ENCODE measurements at places on chromosomes 3 and 15. TPM values are rescaled to one million over a fixed set of nuclear protein-coding genes. Genes with fewer than 3 reads are reported as not detected.

Gene RLBP1
- not detected for total RNA-seq

Gene SERINC4
- total RNA-seq = not detected

Gene GLDN
- under 0.01 TPM for total RNA-seq

DNA sequence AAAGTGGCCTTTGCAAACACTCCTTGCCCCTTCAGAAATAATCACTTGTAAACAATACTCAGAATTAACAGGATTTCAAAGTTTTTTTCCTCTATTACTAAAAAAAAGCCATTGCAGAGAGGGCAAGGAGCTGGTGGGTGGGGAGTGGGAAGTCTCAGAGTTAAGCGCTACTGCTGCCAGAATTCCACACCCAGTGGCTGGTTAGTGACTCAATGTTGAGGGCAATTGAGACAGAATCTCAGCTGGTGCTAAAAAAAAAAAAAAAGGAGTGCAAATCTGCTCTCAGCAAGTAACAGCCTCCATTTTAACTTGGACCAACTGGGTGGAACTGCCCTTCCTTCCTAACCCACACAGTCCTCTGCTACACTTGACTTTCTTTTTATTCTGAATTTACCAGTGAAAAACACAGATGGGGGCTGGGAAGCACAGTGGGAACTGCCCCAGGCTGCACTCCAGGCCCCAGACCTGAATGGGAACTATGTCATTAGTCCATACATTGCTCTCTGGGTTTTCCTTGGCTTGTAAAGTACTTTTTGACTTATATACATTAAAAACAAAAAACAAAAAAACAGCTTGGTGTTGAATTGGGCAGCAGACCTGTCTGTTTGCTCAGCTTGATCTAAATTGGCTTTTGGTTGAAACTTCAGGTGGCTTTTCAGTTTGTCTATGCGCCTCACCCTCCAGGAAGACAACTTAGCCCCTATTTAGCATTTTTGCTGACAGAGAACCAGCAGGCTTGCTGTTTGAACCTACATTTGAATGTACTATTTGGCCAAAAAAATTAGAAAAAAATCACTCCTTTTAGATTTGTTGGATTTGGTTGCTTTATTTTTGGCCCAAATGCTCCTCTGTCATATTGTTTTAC lies 357.8 kb upstream of the TBL1XR1 start:
- H3K4me1 ChIP-seq = peaks cover 2% of the 10 kb centered on the region
- no peaks in the 10 kb centered on the region for H3K27me3 ChIP-seq
- H3K36me3 ChIP-seq = no peaks in the 10 kb centered on the region
- H3K4me3 ChIP-seq = no peak overlapping the region
- H3K27ac ChIP-seq = no peak overlapping the region

DNA sequence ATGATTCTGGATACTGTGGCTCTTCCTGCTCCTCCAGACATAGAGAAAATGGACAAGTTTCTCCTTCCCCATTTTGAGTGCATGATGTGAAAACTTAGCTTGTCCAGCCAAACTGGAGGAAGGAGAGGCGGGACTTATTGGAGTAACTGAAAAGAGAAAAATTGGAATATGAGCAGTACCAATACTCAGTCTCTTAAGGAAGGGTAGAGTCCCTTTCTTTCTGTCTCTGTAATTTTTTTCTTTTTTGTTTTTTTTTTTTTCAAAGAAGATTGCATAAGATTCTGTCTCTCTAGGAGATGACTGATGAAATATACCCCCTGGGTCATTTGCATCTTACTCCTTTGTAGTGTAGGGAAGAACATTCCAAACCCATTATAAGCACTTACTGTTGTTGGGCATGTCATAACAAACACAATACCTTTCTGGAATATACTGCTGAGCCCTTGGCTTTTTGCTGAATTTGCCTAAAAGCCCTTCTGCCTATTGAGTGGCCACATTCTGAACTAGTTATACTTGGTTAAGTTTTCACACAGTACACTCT lies 498.1 kb upstream of the TPRG1 start:
- peaks cover 7% of the 10 kb centered on the region for H3K4me1 ChIP-seq
- DNase-seq = peak; percentile 72
- no peak overlapping the region for H3K27ac ChIP-seq
- no peak overlapping the region for H3K4me3 ChIP-seq
- H3K27me3 ChIP-seq = no peaks in the 10 kb centered on the region

DNA sequence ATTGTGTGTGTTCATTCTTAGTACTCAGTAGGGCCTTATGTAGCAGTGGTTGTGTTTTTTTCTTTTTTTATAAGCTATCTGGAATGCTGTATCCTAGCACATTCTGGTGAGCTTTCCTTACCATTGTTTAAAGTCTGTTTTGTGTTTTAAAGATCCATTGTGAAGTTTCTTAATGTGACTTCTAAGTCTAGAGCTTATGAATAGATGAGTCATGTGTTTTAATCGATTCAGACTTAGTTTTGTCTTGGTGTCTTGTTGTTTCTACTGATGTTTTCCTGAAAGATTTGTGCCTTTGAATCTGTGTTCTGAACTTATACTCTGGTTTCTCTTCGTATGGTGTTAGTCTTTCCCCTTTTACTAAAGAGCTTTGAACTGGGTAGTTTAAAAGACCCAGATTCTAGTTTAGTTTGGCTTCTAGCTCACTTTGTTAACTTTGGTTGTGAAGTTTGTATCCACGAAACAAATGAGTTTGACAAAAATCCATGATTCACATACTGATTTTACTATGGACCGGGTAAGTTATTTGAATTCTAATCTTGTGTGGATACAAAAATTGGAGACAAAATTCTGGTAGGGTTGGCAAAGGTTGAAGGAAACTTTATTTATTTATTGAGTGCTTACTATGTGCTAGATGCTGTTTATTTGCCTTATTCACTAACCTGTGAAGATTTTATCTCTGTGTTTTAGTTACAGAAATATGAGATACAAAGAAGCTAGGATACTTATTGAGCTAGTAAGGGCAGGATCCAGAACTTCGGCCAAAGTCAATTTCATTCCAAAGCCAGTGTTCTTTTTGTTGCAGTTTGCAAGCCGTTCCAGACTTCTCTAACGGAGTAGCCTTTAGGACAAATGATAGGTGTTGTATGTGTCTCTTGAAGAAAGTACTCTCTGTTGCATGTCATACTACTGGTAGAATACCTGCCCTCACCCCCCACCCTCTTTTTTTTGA lies 24.8 kb downstream of the AKAP13 start:
- no peaks in the 10 kb centered on the region for H3K27me3 ChIP-seq
- H3K27ac ChIP-seq = no peak overlapping the region
- H3K36me3 ChIP-seq = no peaks in the 10 kb centered on the region
- H3K4me3 ChIP-seq = no peak overlapping the region
- peaks cover 29% of the 10 kb centered on the region for H3K4me1 ChIP-seq
- peak; percentile 53 for DNase-seq

- H3K36me3 ChIP-seq = no peaks in the 10 kb centered on the region
- H3K4me3 ChIP-seq = no peak overlapping the region
- no peak overlapping the region for H3K27ac ChIP-seq
- no peaks in the 10 kb centered on the region for H3K4me1 ChIP-seq
- no peaks in the 10 kb centered on the region for H3K27me3 ChIP-seq
- DNase-seq = no peak
Measured at GRCh38 chr15:35215093-35215492, 130.0 kb upstream of the NANOGP8 start.

DNA sequence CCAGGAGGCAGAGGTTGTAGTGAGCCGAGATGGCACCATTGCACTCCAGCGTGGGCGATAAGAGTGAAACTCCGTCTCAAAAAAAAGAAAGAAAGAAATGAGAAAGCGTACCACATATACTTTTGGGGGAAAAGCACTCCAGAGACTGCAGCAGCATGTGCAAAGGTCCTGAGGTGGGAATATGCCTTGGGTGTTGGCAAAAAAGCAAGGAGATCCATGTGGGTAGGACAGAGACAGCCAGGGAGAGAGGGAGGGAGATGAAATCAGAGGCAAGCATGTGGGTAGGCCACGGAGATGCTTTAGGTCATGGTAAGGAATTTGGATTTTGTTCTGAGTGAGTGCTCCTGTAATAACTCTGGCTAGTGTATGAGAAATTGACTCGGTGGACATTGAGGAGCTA lies 3.7 kb upstream of the SH3BP5 start:
- no peak overlapping the region for H3K4me3 ChIP-seq
- H3K27me3 ChIP-seq = no peaks in the 10 kb centered on the region
- no peak for DNase-seq

DNA sequence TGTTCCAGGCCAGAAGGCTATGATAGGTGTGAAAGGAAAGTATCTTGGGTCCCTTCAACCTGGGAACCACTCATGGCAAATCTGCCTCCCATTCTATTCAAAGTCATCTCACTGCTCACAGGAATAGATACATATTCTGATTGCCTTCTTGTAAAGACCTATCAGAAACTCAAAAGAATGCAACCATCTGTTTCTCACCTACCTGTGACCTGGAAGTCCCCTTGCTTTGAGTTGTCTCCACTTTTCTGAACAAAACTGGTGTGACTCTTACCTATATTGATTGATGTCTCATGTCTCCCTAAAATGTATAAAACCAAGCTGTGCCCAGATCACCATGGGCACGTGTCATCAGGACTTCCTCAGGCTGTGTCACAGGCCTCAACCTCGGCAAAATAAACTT lies 1149.3 kb downstream of the NSUN3 start:
- DNase-seq = no peak
- H3K27me3 ChIP-seq = no peaks in the 10 kb centered on the region
- H3K4me3 ChIP-seq = no peak overlapping the region

DNA sequence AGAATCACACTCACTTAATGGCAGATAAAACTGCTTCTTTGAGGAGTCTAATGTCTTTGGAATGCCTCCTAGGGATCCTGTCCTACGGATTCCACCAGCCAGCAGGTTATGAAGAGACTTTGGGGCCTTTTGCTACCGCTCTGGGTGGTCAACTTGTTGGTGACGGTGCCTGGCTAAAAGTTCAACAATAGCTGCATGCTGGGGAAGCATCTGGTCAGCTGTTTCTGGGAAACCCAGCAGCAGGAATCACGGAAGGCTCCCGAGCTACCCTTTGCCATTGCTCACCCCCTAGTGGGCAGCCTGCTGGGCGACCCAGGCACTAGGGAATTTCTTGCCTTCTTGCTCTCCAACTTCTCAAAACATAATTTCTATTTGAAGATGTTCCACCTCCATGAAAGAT lies 263.3 kb downstream of the NEK10 start:
- no peak for DNase-seq
- H3K4me3 ChIP-seq = no peak overlapping the region
- H3K27me3 ChIP-seq = no peaks in the 10 kb centered on the region
- H3K4me1 ChIP-seq = no peaks in the 10 kb centered on the region
- no peaks in the 10 kb centered on the region for H3K36me3 ChIP-seq
- H3K27ac ChIP-seq = no peak overlapping the region

DNA sequence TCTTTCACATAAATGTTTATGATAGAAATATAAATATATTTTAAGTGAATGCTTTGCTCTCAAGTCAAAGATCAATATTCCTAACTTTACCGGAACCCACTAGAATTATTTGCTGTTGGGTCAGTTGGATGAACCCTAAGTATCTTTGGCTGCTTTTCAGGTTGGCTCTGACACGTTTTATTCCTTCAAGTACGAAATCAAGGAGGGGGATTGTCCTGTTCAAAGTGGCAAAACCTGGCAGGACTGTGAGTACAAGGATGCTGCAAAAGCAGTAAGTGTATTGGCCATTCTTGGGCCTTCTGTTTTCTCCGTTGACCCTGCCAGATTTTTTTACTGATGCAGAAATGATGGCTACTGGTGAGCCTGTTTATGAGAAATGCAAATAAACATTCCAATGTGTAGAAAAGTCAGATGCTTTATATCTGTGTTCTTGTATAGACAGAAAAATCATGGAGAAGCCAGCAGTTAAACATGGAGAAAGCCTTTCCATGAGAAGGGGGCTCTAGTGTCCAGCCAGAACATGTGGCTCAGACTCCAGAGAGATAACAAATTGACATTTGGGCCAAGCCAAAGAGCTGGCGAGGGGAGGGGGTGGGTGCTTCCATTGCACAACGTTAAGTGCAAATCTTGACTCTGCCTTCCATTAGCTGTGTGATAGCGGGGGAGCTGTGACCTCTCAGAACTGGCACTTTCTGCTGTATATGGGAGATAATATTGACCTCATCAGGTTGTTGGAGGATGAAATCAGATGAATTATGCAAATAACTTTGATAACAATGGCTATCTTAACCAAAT lies 3.0 kb downstream of the KNG1 start:
- no peak overlapping the region for H3K4me3 ChIP-seq
- H3K27ac ChIP-seq = no peak overlapping the region
- DNase-seq = no peak
- no peaks in the 10 kb centered on the region for H3K36me3 ChIP-seq

DNA sequence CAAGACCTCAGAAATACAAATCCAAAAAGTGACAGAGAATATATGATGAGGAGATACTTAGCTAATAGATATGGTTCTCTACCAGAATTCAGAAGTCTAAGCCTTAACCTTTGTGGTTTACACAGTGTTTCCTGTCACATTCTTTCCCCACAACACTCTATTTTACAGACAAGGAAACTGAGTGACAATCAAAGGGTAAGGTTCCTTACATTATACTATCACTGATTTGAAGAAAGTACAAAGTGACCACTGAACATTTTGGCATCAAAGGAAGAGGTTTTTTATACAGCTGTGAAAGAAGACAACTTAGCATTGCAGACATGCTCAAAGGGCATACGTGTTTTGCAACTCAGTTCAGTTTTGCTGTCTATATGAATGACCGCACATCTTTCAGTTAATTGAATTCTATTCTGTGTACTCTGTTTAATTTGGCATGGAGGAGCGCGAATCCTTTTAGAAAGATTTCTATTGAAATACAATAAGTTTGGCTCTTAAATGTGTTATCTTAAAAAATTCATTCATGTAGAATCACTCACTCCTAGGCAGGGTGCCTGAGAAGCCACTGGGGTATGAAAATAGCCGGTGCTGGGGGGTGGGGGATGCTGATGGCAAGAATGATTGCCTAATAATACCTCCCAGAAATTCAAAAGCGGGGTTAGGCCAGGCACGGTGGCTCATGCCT lies 66.5 kb upstream of the SKOR1 start:
- no peaks in the 10 kb centered on the region for H3K4me1 ChIP-seq
- DNase-seq = no peak
- no peaks in the 10 kb centered on the region for H3K27me3 ChIP-seq
- no peak overlapping the region for H3K27ac ChIP-seq
- no peak overlapping the region for H3K4me3 ChIP-seq

DNA sequence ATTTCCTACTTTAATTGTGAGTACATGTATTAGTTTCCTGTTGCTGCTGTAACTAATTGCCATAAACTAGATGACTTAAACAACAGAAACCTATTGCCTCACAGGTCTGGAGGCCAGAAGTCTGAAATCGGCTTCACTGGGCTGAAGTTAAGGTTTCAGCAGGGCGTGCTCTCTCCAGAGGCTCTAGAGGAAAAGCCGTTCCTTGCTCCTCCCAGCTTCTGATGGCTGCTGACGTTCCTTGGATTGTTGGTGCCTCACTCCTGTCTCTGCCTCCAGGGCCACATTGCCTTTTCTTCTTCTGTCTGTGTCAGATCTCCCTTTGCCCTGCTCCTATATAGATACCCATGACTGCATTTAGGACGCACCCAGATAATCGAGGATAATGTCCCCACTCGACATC lies 80.9 kb downstream of the ARHGAP31 start:
- H3K4me3 ChIP-seq = no peak overlapping the region
- H3K27me3 ChIP-seq = no peaks in the 10 kb centered on the region
- H3K27ac ChIP-seq = no peak overlapping the region
- no peaks in the 10 kb centered on the region for H3K4me1 ChIP-seq
- DNase-seq = no peak
- peaks cover 12% of the 10 kb centered on the region for H3K36me3 ChIP-seq

GRCh38 chr3:39631136-39631535 lies 163.7 kb downstream of the MOBP start:
- no peak overlapping the region for H3K27ac ChIP-seq
- no peak overlapping the region for H3K4me3 ChIP-seq
- no peaks in the 10 kb centered on the region for H3K27me3 ChIP-seq
- DNase-seq = no peak
- no peaks in the 10 kb centered on the region for H3K4me1 ChIP-seq

- peaks cover 2% of the 10 kb centered on the region for H3K4me1 ChIP-seq
- DNase-seq = peak; percentile 45
- no peak overlapping the region for H3K27ac ChIP-seq
- no peaks in the 10 kb centered on the region for H3K27me3 ChIP-seq
Measured at GRCh38 chr3:195172039-195172684, 98.8 kb downstream of the XXYLT1 start.
